ENCODE measurements at places on chromosomes 1 and 21. TPM values are rescaled to one million over a fixed set of nuclear protein-coding genes. Genes with fewer than 3 reads are reported as not detected.

RHOU gene
- 8.0 TPM for total RNA-seq

LEFTY2 gene
- total RNA-seq = not detected

GCSAML gene
- not detected for total RNA-seq

RAP1GAP gene
- 0.53 TPM for total RNA-seq

FYB2 gene
- not detected for total RNA-seq

FGGY gene
- total RNA-seq = 6.4 TPM

OR2T35 gene
- total RNA-seq = not detected

HSD3B1 gene
- not detected for total RNA-seq

AUNIP gene
- 3.0 TPM for total RNA-seq

PFKL gene
- 192 TPM for total RNA-seq

FCRL6 gene
- not detected for total RNA-seq

SLAMF8 gene
- 0.48 TPM for total RNA-seq
